ENCODE measurements at places on chromosomes 1 and 21.
A peak's percentile ranks its signal among the peaks of the same experiment; 100 is the strongest.

GRCh38 chr1:21781815-21782348 lies 1.1 kb downstream of the USP48 start:
- no peak for DNase-seq

GRCh38 chr1:232305050-232305449 lies 324.9 kb downstream of the SIPA1L2 start:
- DNase-seq = no peak

- no peak for DNase-seq
Measured at GRCh38 chr1:226217273-226217672, 6.2 kb upstream of the MIXL1 start.

GRCh38 chr1:225949041-225949440 lies 8.0 kb upstream of the LEFTY2 start:
- no peak for DNase-seq

- DNase-seq = no peak
Measured at GRCh38 chr1:185297982-185298381, 19.1 kb downstream of the IVNS1ABP start.

GRCh38 chr1:43354936-43355335 lies 3.8 kb upstream of the CDC20 start:
- DNase-seq = no peak

GRCh38 chr1:10693497-10694273 lies 102.8 kb downstream of the CASZ1 start:
- DNase-seq = peak; percentile 27

DNA sequence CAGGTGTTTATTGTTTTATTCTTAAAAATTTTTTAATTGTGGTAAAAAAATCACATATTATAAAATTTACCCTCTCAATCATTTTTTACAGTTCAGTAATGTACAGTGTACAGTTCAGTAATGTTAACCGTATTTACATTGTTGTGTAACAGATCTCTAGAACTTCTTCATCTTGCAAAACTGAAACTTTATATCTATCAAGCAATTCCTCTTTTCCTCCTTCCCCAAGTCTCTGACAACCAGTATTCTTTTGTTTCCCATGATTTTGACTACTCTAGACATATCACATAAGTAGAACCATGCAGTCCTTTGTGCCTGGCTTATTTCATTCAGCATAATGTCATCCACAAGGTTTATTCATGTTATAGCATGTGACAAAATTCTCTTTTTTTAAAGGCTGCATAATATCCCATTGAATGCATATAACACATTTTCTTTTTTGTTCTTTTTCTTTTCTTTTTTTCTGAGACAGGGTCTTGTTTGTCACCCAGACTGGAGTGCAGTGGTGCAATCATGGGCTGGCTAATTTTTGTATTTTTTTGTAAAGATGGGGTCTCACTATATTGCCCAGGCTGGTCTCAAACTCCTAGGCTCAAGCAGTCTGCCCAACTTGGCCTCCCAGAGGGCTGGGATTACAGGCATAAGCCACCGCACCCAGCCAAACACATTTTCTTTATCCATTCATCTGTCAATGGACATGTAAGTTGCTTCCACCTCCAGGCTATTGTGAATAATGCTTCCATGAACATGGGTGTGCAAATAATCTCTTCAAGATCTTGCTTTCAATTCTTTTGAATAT lies 17.2 kb upstream of the RCSD1 start:
- no peak for DNase-seq

DNA sequence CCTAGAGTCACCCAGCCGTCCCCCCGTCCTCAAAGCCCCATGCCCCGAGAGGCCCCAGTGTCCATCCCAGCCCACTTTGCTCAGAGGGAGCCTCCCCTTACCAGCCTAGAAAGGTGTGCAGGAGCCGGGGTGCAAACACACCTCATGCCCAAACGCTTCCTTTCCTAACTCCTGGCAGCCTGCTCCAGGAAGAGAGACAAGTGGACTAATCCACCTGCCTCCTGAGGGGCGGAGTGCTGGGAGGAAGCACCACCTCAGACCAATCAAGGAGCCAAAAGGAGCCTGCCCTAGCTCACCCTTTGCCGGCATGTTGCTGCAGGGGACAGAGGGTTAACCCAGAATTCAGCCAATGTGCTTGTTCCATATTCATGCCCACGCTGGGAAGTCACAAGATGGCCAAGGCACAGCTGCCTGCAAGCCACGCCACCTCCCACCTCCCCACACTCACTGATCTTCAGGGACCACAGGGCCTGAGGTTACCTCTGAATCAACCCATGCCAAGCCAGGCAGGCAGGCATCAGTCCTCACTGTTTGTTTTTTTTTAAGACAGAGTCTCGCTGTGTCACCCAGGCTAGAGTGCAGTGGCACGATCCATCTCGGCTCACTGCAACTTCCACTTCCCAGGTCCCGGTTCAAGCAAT lies 27.8 kb downstream of the PLEKHA6 start:
- no peak for DNase-seq

DNA sequence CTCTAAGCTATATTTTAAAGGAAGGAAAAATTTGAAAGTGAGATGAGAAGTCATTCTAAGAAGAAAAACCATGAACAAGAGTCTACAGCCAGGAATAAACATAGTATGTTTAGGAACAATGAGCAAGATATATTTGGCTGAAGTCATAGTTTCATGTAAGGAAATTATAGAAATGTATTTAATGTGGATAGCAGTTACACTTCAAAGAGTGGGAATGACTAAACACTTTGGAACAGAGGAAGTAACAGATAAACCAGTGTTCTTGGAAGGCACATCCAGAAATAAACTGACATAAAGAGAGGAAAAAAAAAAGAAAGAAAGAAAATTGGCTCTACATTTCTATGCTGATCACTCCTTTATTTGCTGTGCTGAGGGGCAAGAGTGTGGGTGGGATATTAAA lies 18.0 kb downstream of the C8A start:
- no peak for DNase-seq

- DNase-seq = no peak
Measured at GRCh38 chr1:239263801-239264200, 122.6 kb upstream of the CHRM3 start.

- DNase-seq = no peak
Measured at GRCh38 chr1:38308780-38309179, 262.2 kb upstream of the POU3F1 start.

- no peak for DNase-seq
Measured at GRCh38 chr1:59422921-59423575, 126.2 kb downstream of the FGGY start.

GRCh38 chr1:18879791-18880309 lies 20.4 kb upstream of the TAS1R2 start:
- DNase-seq = no peak

DNA sequence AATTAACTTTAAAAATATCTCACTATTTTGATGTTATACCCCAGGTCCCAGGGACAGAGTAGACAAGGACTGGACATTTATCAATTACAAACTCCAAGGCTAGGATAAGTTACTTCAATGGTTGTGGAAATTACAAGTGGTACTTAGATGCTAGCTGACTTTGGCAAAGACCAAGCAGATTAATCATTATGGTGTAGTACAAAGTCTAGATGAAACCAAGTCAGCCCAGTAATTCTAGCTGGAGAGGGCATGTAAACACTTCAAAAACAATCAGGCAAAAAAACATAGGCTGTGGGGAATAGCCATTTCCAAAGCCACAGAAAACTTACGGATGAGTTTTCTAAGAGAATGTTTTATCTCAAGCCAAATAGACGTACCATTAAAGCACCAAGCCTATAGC lies 124.5 kb downstream of the TSEN15 start:
- DNase-seq = no peak

DNA sequence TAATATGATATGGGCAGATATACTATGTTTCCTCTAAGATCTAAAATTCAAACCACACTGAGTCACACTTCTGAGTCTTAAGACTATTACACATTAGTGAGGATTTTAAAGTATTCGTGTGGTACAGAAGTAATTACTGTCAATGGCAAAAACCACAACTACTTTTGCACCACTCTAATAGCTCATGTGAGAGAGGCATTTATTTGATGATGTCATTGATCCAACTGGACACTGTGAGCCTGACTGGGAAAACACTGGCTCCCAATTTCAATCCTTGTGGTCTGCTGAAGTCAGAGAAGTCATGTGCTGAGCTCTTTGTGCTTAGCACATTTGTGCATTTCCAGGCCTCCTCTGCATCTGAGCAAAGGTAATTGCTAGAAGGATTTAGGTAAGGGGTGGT lies 377.8 kb downstream of the USH2A start:
- DNase-seq = no peak

DNA sequence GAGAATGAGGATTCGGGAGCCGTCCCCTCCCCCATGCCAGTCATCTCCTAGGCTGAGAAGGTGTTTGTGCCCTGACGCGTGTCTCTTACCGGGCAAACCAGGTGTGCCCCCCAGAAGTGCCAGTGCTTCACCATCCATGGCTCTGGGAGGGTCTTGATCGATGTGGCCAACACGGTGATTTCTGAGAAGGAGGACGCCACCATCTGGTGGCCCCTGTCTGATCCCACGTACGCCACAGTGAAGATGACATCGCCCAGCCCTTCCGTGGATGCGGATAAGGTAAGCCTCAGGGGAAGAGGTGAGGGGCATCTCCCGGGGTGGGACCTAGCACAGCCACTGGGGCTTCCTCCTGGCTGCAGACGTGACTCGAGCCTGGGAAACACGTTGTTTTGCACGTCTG lies 959 bp downstream of the PADI6 start:
- no peak for DNase-seq

- DNase-seq = no peak
Measured at GRCh38 chr1:91450260-91450659, 45.6 kb upstream of the HFM1 start.

GRCh38 chr21:42847726-42848125 lies 31.6 kb downstream of the WDR4 start:
- no peak for DNase-seq

DNA sequence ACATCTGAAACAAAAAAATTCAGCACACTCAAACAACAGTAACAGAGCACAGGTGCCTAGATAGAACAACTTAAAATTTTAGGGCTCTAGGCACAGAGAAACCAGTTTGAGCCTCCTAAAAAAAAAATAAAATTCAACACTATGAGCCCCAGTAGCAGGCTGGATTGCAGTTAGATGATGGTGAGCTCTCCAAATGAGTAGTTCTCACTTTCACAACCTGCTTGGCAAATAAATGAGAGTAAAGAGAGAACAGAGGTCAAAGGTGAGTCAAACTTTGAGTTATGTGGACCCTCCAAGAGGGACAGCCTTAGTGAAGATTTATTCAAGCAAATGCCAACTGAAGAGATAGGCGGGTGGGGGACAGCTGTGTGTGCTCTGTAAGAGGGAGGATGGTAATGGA lies 3.6 kb downstream of the BEND5 start:
- DNase-seq = no peak

DNA sequence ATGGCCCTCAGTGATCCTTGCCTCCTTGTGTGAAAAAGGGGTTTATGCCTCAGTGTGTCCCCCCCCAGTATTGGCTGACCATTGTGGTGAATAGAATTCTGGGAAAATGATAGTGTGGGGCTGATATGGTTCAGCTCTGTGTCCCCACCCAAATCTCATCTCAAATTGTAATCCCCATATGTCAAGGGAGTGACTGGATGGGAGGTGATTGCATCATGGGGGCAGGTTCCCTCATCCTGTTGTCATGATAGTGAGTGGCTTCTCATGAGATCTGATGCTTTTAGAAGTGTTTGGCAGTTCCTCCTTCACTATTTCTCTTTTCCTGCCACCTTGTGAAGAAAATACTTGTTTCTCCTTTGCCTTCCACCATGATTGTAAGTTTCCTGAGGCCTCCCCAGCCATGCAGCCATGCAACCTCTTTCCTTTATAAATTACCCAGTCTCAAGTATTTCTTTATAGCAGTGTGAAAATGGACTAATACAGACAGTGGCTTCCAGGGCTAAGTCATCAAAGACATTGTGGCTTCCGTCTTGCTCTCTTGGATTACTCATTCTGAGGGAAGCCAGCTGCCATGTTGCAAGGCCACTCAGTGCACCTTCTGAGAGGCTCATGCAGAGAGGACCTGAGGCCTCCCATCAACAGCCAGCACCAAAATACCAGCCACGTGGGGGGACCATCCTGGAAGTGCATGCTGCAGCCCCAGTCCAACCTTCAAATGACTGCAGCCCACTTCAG lies 40.6 kb upstream of the SOD1 start:
- DNase-seq = no peak

DNA sequence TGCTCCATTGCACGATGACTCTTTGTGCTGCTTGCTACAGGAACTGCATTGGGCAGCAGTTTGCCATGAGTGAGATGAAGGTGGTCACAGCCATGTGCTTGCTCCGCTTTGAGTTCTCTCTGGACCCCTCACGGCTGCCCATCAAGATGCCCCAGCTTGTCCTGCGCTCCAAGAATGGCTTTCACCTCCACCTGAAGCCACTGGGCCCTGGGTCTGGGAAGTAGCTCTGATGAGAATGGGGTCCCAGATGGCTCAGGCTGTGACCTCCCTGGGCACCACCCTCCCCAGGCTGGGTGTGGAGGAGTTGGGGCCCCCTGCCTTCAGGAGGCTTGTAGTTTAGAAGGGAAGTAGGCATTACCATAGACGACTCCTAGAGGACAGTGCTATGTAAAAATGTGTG lies 19.7 kb downstream of the CYP4B1 start:
- DNase-seq = no peak

DNA sequence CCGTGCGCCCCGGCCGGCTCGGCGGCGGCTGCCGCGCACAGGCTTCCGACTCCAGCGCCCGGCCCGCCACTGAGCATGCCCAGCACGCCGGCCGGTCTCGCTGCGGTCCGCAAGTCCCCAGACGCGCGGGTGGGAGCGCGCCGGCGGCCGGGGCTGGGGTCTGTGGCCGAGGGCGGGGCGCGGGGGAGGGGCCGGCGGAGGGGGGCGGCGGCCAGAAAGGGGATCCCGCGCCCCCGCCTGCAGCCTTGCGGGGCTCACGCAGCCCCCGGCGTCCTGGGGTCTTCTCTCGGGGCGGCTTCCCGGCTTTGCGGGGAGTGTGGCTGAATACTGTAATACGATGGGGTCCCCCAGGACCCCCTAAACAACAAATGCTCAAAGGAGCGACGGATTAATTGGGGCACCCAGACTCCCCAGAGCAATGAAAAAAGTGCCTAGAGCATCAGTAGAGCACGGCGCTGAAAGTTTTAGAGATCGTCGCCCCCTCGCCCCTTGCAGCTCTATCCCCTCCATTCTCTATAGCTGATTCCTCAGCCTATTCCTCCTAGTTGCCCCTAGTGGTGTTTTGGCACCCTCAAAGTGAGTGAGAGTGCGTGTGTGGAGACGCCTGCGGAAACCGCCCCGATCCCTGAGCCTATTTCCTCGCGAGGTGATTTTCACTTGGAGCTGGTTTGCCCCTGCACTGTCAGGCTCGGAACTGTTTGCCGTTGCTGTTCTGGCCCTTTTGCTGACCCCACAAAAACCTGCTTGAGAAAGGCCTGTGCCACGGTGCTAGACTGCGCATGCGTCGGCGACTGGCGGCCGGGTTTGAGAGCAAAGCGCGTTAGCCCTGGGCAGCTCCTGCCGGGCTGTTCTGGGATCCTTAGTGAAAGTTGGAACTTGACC lies at the start of gene VAV3:
Gene VAV3 (minus strand): TSS at position 71 of the 882 bp plus-strand sequence. CDS start 311 bp downstream, outside the sequence.
- DNase-seq = peak; percentile 11

- DNase-seq = no peak
Measured at GRCh38 chr1:215923129-215923824, 356.2 kb downstream of the KCTD3 start.

GRCh38 chr1:2288311-2288710 lies 60.2 kb downstream of the SKI start:
- no peak for DNase-seq
